Activated CD4-positive, alpha-beta T cell treated with anti-CD3 and anti-CD28 coated beads, Interleukin-2, amount 10 ng/mL, durations not matched to agents 24 days and 14 days (primary cell): ENCODE measurements at places on chromosomes 12 and 14. TPM values are rescaled to one million over a fixed set of nuclear protein-coding genes. Genes with fewer than 3 reads are reported as not detected.

KCNH3 gene
- 1.5 and 2.1 TPM in 2 replicates for total RNA-seq

GRCh38 chr14:36506732-36507614, 13.1 kb downstream of the NKX2-1 start:
- DNase-seq, result no peak

GRCh38 chr14:65476273-65476941, 63.9 kb downstream of the FUT8 start:
- DNase-seq, result no peak

DNA sequence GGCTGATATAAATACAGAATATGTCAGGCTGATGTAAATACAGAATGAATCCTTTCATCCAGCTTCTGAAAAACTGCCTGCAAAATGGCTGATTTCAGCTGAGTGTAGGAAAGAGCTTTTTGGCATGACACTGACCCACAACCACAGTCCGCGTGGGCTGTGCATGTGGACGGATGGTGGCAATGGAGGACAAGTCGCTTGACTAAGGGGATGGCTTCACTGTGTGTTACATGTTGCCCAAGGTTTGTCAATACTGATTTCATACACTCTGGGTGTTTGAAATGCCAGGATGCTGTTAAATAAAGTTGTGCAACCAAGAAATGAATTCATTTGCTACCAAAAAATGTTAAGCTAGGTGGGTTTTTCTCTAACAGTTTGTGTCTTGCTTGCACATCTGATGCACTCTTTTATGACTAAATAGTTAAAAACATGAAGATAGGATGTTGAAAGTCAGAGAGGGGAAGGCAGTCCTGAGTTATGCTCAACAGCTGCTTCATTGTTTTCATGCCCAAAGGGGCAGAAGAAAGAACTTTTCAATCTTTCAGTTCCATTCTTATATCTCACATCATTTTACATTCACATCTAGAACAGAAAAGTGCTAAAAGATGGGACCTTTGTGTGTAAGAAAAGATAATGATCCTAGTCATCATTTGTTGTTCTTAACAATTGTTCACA, 36.5 kb upstream of the OVCH1 start:
- no peak for DNase-seq
